ENCODE measurements at places on chromosomes 4 and X.

GRCh38 chr4:137656661-137657060 lies 124.4 kb upstream of the PCDH18 start:
- DNase-seq: no peak

- no peak for DNase-seq
Observed at GRCh38 chr4:146949559-146949958, 3.9 kb upstream of the TTC29 start.

GRCh38 chr4:20899591-20899990 lies 199.3 kb downstream of the PACRGL start:
- no peak for DNase-seq

- DNase-seq: no peak
Observed at GRCh38 chr4:94244087-94244828, 36.6 kb downstream of the SMARCAD1 start.

DNA sequence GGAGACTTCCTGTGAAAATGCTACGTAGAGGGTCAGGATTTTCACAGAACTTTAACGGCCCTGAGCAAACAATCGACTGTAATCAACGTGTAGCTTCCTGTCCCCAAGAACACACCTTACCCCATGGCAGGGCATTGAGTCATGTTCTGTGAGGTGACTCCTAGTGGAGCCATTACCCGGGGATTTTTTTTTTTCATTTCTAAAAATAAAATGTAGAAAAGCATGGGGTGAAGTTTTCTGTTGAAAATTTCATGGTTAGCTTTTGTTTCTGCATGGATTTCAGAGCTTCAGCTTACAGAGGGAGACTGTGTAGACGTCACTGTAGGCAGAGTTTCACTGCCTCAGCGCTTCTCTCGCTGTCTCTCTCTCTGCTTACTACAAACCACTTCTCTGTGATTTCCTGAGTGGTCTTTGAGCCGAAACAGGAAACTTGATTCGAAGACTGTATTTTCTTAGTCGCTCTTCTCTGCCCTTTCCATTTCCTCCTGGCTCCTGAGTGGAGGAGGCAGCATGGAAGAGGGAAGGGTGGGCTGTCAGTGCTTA lies 111.7 kb downstream of the NFKB1 start:
- no peak for DNase-seq

DNA sequence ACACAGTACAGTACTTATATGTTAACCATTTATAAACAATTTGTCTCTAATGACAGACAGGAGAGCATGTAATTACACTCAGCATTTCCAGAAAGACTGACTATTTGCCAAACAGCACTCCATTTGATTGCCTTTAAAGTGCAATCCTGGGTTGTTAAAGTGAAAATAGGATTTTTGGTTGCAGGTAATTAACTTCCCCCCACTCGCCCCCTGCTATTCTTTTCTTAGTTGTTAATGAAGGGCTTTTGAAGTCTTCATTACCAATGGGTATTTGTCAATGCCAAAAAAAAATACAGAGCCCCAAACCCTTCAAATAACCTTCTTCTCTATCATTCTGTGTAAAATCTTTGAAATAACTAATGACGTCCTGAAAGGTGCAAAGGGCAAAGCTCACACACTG lies 825.6 kb downstream of the STPG2 start:
- no peak for DNase-seq

- no peak for DNase-seq
Observed at GRCh38 chrX:151279161-151279560, 102.8 kb downstream of the GPR50 start.

DNA sequence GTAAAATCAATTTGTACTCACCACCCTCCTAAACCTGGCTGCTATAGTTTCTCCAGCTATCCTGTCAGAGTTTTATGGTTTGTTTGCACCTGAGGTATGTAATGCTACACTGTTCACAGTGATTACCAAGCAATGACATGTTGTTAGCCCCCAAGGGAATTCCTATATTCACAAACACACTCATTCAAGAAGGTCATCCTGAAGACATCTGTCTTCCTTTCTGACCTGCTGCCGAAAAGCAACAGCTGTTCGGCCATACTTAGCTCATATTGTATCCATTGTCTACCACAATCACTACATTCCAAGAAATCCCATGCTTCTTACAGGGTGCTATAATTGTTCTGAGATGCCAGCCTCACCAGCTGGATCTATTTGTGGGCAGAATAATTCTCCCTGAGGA lies 160.1 kb upstream of the GYPA start:
- no peak for DNase-seq

DNA sequence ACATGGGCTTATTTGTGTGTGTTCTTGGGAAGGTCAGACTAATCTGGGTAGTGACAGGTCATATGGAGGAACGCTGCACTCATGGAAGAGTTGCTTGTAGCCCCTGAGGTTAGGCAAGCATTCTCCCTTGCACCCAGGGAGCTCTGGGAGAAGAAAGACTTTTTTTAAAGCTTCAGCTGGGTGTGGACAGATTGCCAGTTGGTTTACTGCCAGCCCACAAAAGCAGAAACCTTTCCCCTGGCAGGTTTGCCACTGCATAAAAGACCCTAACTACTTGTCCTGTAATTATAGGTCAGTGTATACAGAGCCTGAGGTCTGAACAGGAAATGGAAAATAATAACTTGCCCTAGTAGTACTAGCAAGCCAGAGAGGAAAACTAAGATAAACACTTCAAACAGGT lies 7.4 kb upstream of the NFKB1 start:
- peak; percentile 96 for DNase-seq

- DNase-seq: no peak
Observed at GRCh38 chr4:142554412-142554811, 291.7 kb downstream of the INPP4B start.

DNA sequence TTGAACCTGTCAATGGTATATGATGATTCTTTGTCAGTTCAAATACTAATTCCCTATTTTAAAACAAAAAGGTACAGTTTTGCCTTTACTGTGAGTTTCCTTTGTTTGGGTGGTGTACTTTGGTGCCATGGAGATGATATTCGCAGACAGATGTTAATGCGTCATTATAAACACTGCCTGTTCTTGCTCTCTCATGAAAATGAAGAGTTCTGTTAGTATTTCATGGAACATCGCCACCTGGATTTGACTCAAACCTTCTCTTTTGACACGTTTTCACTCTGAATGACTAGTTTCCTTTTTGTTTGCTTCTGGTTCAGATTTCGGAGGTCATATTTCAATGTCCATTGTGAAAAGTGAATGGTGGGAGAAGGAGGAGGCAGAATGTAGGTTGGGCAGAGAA lies 6.9 kb upstream of the CTSO start:
- DNase-seq: no peak

DNA sequence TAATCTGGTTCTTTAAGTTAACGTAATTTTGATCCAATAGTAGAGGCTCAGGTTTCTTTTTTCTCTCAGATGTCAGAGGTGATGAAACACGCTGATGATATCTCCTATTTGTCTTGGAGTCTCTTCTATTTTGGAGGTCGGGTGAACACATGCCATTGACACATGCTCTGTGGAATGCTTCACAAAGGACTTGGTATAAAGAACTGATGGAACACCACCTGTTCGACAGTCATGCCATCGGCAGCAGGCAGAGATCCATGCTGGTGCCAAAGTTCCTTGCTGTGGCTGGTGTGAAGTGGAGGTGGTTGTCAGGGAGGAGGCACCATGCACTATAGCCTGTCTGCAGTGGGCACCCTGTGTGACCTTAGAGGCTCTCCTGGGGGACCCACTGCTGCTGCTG lies 94.9 kb downstream of the ATP8A1 start:
- DNase-seq: no peak

DNA sequence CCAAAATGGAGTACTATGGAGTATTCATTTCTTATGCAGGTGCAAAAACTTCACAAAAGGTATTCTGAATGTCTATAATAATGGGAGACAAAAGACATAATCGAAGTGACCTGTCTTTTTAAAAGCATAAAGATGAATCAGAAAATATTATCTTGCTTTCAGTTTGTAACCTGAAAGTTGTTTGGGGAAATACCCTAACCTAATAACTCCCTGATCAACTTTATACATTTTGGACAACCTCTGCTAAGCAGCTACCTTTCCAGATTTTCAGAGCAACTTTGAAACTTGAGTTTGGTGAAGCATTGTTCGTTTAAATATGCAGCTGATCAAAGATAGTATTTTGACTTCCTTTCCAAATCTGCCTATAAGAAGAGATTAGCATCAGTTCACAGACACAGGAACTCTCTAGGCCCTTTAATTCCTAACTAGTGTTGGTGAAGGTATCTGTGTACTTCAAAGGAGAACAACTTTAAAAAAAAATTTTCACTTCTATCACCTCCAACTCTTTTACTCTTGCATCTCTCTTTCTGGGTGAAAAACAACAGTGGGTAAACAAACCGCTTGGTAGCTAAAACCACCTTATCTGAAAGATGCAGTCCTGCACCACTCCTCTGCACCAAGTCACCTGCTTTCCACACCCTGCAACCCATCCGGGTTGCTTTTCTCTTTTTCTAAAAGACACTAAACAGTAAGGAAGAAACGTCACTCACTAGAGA lies 26.5 kb downstream of the CD40LG start:
- no peak for DNase-seq

GRCh38 chr4:180828455-180829018 lies 1414.7 kb upstream of the TENM3 start:
- DNase-seq: peak; percentile 21

DNA sequence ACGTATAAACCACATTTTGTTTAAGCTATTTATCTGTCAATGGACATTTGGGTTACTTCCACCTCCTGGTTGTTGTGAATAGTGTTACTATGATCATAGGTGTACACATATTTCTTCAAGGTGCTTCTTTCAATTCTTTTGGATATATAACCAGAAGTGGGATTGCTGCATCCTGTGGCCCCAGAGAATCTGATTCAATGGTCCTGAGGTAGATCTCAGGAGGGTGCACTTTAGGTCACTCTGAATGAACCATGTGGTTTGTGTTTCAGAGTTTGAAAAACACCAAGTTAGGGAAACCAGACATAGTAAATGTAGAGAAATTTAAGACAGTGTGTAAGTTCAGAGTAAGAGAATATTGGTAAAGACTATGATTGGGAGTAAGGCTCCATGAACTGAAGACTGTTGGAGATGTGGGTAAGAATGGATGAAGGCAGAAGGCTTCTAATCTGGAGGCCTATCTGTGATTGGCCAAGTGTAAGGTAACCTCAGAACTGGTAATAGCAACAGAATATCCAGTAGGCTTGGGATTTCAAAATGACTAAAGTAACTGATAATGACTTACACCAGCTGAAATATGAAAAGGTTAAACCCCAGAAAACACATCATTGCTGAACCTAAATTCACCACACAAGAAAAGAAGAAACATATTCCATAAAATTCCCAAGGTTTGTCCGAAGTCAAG lies 236.9 kb downstream of the CAMK2D start:
- no peak for DNase-seq

DNA sequence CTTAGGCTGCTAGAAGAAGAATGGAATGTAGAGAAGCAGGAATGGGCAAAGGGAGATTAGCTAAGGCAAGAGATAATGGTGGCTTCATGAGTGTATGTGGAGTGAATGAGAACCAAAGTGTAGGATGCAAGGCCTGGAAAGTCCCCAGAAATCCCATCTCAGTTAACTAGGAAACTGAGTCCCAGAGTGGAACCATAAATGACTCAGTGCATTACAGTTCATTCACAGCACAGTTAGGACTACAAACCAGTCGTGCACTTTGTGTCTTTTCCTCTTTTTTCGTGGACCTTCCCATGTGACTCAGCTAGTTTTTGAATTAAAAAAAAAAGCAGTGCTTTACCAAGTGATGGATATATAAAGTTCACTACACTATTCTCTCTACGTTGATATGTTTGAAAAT lies 27.7 kb upstream of the REST start:
- DNase-seq: no peak

DNA sequence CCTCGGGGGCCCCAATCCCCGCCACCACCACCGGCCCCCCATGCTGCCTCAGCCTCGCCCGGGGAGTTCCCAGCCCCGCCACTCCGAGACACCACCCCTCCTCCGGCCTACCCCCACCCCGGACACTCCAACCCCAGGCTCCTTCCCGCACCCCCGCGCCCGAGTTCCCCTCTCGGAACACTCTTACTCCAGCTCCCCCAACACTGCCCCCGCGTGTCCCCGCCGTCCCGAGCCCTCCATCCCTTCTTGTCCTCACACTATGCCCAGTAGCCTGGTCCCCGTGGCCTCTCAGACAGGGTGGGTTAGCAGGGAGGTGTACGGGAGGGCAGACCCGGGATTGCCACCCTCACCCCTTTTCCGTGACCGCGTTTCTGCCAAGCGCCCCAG lies 276.1 kb downstream of the BCOR start:
- DNase-seq: no peak

GRCh38 chr4:123259676-123260646 lies 136.6 kb upstream of the SPRY1 start:
- DNase-seq: no peak

GRCh38 chrX:118883994-118884393 lies 60.4 kb downstream of the ZCCHC12 start:
- DNase-seq: no peak

DNA sequence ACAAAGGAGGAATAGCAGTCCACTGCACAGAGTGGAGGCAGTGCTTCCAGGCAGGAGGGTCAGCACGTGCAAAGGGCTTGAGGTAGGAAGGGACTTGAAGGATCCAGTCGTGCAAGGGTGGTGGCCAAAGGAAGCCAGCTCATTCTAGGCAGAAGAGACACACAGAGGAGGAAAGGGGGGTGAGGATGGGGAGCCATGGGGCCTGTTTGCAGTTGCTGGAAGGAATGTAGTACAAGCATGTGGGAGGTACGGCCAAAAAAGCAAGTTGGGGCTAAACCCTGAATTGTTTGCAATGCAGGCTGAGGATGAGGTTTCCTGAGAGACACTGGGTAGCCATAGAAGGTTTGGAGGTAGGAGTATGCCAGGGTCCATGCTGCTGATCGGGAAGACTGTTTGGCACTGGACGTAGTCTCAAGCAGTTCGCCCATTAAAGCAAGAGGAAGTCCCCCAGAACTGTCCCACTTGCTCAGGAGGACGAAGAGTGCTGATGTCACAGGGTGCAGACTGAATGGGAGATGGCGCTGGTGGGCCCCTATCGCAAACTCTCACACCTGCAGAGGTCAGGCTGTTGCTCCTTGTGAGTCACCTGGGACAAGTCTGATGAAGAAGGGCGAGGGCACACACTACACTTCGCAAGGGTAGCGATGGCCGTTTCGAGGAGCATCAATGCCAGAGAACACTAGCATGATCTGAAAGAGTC lies 9.1 kb upstream of the MAN2B2 start:
- no peak for DNase-seq

DNA sequence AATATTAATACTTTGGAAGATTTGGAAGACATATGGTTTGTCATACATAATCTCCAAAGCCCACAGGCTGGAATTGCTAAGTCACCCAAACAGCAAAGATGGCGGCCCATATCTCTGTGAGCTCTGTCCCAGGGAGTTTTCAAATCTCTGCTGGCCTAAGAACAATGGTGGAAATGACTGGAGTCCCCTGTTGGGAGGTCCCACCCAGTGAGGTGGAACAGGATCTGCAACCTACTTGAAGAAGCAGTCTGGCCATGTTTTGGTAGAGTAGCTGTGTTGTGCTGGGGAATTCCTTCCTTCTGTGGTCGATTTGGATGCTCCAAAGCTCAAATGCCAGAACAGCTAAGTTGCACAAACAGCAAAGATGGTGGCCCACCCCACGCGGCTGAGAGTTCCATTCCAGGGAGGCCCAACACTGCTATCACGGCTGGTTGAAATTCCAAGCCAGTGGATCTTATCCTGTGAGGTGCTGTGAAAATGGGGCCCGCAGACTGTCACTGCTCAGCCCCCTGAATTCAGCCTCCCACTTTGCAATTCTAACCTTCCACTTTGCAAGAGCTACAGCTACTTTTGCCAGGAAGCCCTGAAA lies 3.2 kb upstream of the UGT2B7 start:
- DNase-seq: no peak

All from DMS153 (cell line).